ENCODE measurements at places on chromosomes 4 and X.

DNA sequence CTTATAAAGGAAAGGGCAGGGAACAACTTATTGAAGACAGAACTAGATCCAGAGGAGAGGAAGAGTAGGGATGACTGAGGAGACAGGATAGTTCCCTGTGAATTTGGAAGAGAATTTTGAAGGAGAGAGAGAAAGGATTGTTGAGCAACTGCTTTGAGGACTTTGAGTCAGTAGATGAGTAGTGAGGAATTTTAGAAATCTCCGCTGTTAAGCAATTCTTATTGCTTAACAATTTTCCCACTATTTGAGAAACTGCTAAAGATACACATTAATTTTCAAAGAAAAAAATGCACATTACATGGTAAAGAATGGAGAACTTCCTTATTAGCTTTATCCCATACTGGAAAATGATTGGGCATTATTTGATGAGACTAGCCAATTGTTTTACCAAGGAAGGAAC is 116.3 kb upstream of the NRK start:
- DNase-seq = no peak

DNA sequence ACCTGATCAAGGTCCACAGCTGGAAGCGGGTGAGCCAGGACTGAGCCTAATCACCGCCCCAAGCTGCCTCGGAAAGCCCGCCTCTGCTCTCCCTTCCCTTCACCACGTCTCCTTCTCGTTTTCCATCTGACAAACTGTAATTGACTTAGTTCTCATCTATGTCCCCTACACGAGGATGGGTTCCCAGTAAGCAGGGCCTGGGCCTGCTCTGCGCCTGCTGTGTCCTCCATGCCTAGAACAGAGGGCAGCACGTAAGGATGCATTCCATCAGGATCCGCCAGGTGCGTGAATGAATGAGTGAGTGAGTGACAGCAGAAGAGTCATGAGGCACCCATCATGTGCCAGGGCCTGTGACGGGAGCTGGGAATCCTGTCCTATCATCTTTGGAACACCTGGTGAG is 86.7 kb downstream of the JAKMIP1 start:
- DNase-seq = no peak

- no peak for DNase-seq
Observed at GRCh38 chr4:138577145-138577544, 335.0 kb upstream of the SLC7A11 start.

- DNase-seq = no peak
Observed at GRCh38 chrX:111260451-111260850, 9.8 kb downstream of the CAPN6 start.

GRCh38 chr4:183876268-183876934 is 28.7 kb upstream of the STOX2 start:
- DNase-seq = peak; percentile 36

- no peak for DNase-seq
Observed at GRCh38 chr4:84939113-84939512, 27.4 kb downstream of the WDFY3 start.

- peak; percentile 20 for DNase-seq
Observed at GRCh38 chrX:55057675-55058249, 17.1 kb upstream of the PAGE2B start.

DNA sequence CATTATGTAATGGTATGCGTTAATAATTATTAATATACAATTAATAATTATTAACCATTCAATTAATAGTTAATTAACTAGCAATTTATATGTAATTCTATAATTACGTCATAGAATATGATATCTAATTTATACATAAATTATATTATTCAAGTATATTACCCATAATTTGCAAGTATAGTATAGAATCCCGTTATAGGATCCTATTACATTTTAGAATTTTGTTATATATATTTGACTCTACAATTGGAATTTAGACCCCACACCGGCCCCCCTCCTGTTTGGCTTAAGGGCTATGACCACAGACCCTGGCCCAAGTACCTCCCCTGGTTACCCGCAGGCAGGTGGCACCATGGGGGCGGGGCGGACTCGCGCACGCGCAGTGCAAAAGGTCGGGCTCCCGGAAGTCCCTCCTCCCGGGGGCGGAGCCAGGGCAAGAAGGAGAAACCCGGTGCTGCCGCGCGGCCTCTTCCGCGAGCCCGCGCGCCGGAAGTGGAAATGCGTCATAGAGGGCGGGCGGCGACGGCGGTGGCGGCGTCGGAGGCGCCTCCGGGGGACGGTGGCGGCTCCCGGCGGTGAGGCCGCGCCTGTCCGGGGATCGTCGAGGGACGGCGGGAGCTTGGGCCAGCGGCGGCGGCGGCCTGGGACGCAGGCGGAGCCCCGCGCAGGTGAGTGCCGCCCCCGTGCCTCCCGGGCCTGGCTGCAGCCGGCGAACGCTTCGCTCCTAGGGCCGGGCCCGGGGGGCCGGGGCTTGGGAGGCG is at the start of gene AKAP17A:
Gene AKAP17A, plus strand, starts transcription at position 503 of the 761 bp plus-strand sequence. CDS start 1,859 bp downstream, outside the sequence.
- DNase-seq = peak; percentile 74

- no peak for DNase-seq
Observed at GRCh38 chr4:119579823-119580222, 48.8 kb downstream of the PDE5A start.

DNA sequence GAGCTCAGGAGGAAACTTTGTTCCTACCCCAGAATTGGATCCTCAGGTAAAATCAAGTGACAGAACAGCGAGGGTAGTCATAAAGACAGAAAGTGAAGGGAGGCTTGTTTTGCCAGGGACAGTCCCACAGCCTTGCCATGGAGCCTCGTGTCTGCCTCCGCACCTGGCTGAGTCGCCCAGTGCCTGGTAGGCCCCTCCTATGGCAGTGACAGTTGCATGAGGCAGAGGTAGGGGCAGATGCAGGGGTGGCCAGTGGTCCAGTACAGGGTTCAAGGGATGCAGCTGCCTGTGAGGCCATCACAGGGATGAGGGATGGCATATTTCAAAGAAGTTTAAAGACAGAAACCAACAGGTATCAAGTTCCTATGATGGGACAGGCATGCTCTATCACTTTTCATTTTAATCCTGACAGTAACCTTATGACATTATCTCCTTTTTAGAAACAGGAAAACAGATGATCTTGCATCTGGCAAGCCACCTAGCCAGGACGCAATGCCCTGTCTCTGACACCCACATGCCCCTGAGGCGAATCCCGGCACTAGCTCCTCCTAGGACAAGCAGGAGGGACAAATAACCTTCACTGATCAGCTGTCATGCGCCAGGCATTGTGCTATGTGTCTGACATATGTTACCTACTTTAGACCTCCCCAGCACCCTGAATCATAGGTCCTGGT is 127.4 kb upstream of the ENPP6 start:
- no peak for DNase-seq

- DNase-seq = no peak
Observed at GRCh38 chr4:53640576-53641453, 49.5 kb upstream of the LNX1 start.

DNA sequence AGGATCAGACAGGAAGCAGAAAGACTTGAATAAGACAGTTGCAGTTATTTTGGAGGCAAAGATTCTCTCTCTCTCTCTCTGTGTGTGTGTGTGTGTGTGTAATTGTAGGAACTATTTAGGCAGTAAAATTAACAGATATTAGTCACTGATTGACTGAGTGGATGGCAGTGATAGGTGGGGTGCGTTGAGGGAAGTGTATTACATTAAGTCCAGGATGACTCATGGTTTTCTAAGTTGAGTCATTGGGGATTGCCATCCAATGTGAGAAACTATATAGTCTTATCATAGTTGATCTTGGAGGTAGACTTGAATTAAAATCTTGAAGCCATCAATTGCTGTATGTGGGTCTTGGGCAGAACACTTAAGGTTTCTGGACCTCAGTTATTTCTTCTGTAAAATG is 75.4 kb downstream of the AR start:
- DNase-seq = no peak

DNA sequence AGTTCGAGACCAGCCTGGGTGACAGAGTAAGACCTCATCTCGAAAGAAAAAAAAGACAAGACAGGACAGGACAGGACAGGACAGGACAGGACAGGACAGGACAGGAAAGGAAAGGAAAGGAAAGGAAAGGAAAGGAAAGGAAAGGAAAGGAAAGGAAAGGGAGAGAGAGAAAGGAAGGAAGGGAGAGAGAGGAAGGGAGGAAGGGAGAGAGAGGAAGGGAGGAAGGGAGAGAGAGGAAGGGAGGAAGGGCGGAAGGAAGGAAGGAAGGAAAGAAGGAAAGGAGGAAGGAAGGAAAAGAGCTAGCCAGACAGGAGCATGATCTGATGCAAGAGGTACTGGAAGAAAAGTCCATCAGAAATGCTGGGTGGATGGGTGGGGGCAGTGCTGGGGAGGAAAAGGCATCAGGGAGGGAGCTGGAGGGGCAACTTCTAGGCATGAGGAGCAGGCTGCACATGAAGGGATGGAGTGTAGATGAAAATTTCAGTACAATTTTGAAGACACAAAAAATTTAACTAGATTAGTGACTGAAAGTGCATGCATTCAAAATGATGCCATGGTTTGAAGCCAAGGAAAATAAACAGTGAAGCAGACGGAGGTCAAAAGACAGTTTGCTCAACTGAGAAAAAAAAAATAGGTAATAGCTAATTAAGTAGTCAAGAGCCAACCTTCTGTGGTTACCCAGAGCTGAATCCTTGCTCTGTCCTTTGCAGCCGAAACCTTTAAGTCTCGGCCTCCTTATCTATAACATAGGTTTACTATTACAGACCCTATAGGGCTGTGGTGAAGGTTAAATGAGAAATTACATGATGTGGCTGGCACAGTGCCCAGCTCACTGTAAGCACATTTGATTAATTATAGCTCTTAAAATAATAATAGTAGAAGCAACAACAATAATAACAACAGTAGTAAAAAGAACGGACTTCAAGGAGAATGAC is 59.9 kb downstream of the ZNF827 start:
- DNase-seq = no peak

DNA sequence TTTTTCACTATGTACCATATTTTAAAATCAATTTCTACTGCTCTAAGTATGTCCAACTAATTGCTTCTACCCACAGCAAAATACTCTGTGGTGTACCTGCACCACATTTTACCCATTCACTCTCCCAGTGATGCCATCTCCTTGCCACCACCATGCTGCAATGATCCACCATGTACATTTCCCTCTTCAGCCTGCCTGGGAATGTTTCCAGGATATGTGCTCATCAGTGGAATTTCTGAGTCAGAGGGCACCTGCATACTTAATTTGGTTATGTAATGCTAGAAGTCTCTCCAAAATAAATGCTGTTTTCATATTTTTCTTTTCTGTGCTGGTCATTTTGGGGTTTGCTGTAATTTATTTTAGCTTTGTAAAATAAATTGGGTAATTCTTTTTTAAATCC is 33.2 kb upstream of the OCIAD2 start:
- no peak for DNase-seq

- DNase-seq = no peak
Observed at GRCh38 chr4:172555725-172556124, 612.9 kb upstream of the GALNT7 start.

DNA sequence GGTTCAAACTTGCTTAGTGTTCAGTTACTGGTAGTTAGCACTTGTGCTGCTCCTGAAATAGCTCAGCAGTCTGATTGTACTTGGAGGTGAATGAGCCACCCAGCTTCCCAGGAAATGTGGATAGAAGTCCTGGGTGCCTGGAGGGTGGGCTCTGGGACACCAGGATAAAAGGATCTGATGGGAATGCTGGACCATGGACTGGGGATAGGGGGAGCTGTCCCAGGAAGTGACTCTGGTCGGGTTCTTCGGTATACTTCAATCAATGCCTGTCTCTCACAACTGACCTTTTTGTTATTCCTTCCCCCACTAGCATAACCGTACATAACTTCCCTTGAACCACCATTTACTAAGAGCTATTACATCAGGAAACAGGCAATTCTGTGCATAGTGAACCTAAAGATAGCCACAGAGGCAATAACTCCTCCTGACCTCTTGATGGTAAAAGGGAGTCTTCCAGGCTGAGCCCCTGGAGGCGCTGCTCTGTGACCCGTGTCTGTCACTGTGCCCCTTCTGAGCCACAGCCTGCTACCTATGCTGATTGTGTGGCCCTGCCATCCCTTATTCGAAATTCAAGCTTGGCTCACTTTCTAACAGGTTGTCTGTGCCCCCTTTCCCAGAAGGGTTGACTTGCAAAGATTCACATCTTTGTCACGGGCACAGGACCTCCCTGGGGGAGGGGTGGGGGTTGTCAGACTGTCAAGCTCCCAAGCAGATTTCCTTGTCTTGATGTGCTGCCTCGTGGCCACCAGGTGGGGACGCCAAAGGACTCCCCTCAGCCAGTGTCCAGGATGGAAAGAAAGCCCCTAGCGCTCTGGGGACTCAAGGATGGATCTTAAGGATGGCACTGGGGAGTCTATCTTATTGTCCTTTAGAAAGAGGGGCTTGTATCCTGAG is 24.5 kb upstream of the WDR1 start:
- DNase-seq = no peak

GRCh38 chr4:23369331-23369730 is 520.5 kb downstream of the PPARGC1A start:
- DNase-seq = no peak

- no peak for DNase-seq
Observed at GRCh38 chr4:87857789-87858188, 25.0 kb downstream of the MEPE start.

GRCh38 chrX:100447655-100448397 is 37.8 kb upstream of the PCDH19 start:
- DNase-seq = no peak

DNA sequence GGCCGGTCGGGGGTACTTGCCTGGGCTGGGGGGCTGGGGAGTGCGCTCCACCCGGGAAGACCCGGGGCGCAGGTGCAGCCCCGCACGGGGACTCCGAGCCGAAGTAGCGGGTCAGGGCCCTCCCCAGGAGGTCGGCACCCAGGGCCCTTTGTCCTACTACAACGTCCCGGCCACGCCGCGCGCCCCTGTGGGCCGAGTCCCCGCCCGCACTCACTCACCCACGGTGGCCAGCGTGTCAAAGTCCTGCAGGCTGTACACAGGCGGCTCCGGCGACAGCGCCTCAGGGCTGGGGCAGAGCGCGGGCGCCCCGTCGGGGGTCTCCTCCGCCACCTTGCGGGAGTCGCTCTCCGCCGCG is 602 bp downstream of the PRKX start:
- DNase-seq = no peak

GRCh38 chr4:123526511-123526910 is 129.9 kb downstream of the SPRY1 start:
- no peak for DNase-seq

GRCh38 chr4:27239641-27240040 is 379.0 kb downstream of the STIM2 start:
- DNase-seq = no peak

GRCh38 chr4:57102050-57102624 is 8.0 kb downstream of the IGFBP7 start:
- DNase-seq = no peak

Measured in NCI-H2081 treated with DMSO at 0.1 percent for 48 hours (cell line).